Right kidney (tissue), 9 donors: ENCODE measurements at places on chromosomes 11 and 22.

- no peak for DNase-seq
These were observed 51.4 kb upstream of the EIF3D start for GRCh38 chr22:36580371-36580770.

DNA sequence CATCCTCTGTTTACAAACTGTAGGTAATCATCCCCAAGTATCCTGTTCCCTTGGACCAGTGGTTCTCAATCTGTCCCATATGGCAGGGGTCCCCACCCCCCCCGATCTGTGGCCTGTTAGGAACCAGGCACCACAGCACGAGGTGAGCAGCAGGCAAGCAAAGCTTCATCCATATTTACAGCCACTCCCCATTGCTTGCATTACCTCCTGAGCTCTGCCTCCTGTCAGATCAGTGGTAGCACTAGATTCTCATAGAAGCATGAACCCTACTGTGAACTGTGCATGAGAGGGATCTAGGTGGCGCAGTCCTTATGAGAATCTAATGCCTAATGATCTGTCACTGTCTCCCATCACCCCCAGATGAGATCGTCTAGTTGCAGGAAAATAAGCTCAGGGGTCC lies 33.4 kb upstream of the EIF3M start:
- no peak for DNase-seq

DNA sequence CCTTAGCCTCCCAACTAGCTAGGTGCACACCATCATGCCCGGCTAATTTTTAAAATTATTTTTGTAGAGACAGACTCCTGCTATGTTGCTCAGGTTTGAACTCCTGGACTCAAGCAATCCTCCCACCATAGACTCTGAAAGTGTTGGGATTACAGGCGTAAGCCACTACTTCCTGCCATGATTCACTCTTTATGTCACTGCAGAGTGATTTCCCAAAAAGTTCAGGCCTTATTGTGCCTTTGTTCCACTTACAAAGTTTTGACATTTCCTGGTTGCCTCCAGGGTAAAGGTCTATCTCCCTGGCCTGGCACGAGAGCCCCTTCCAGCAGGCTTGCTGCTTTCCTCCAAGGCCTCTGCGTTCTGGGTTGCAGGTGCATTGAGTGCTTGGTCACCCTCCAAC lies 44.6 kb upstream of the RIC3 start:
- no peak for DNase-seq

DNA sequence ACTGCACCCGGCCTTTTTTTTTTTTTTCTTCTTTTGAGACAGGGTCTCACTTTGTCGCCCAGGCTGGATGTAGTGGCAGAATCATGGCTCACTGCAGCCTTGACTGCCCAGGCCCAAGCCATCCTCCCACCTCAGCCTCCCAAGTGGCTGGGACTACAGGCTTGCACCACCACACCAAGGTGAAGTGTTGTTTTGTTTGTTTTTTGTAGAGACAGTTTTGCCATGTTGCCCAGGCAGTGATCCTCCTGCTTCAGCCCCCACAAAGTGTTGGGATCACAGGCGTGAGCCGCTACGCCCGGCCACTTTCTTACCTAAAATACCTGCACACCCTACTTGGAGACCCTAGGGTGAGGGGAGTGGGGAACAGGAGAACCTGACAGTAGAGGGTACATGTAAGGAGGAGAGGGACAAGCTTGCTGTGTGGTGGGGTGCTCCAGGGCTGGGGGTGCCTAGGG lies 4.5 kb upstream of the AIFM3 start:
- no peak for DNase-seq

- DNase-seq = no peak
These were observed 28.3 kb upstream of the APOA1 start for GRCh38 chr11:116865696-116866095.

DNA sequence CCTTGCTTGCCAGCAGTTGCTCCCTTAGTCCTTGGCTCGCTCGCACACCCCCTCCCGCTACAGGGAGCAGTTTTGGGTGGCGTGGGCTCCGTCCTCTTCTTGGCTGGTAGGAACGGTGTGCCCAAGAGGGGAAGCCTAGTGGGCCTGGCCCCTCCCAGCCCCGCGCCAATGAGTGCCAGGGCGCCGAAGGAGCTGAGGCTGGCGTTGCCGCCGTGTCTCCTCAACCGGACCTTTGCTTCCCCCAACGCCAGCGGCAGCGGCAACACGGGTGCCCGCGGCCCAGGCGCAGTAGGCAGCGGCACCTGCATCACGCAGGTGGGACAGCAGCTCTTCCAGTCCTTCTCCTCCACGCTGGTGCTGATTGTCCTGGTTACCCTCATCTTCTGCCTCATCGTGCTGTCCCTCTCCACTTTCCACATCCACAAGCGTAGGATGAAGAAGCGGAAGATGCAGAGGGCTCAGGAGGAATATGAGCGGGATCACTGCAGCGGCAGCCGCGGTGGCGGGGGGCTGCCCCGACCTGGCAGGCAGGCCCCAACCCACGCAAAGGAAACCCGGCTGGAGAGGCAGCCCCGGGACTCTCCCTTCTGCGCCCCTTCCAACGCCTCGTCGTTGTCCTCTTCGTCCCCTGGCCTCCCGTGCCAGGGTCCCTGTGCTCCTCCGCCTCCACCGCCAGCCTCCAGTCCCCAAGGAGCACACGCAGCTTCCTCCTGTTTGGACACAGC lies 1.6 kb downstream of the C11orf87 start:
- no peak for DNase-seq

DNA sequence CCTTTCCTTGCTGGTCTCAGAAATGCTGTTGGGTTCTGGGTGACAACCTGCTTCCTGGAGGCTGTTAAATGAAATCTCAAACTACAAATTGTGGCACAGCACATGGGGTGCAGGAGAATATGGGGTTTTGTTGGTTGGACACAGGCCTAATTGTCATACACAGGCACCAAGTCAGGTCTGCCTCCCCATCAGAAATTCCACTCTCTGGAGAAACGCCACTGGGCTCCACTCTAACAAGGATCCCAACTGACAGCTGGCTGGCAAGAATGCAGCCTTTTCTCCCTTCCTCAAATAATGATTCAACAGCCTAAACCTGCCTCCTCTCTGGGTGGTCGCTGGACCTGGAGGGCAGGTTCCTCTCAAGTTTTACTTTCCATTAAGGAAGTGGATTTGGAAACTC lies 177.8 kb upstream of the NARS2 start:
- no peak for DNase-seq

DNA sequence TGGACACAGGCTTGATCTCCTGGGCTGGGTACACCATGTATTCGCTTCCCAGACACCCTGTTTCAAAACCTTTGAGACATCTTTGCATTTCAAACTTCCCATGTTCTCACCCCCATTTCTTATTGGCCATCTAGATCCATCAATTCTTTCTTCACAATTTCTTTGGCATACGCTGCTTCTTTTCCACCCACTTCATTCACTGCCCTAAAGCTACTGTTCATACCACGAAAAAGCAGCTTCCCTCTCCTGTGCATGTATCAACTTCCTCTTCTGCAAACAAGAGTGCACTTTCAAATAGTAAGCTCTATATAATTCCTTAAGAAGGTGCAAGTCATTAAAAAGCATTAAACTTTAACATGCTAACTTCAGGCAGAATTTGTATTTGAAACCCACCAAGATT lies 21.4 kb downstream of the UVRAG start:
- DNase-seq = no peak

- no peak for DNase-seq
These were observed 190.2 kb downstream of the BUD13 start for GRCh38 chr11:116582571-116582970.

DNA sequence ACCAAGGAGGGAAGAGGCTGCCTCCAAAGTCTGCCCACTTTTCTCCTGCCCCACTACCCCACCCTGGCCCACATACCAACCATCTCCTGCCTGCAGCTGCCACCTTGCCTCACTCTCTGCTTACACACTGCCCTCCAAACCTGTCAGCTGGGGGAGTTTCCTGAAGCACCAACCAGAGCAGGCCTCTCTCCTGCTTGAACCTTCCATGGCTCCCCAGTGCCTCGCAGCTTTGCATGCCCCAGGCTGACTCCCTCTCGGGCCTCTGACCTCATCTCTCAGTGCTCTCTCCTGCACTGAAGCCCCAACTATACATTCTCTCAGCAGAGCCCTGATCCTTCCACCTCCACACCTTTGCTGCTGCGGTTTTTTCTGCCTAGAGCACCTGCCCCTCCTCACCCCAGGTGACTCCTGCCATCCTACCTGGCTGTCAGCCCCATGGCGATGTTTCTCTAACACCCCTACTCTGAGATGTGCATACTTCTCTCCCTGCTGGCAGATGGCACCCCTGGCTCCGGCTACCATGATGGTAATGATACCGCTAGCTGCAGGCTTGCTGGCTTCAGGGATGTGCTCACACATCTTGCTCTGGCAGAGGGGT lies 43.5 kb downstream of the MN1 start:
- no peak for DNase-seq

DNA sequence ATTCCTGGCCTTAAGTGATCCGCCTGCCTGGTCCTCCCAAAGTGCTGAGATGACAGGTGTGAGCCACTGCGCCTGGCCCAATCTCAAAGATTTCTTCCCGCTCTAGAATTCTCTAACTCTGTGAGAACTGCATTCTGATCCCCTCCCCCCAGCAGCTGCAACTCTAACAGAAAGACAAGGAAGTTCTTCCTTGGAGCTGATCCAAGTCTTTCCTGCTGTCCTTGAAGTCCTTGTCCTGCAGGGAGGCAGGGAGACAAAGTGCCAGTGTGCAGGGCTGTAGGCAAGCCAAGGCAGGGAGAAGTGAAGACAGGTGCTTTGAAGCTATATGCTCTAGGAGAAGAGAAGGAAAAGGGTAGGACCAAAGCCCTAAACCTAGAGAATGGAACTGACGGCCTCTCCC lies 9.5 kb upstream of the GGA1 start:
- DNase-seq = no peak

DNA sequence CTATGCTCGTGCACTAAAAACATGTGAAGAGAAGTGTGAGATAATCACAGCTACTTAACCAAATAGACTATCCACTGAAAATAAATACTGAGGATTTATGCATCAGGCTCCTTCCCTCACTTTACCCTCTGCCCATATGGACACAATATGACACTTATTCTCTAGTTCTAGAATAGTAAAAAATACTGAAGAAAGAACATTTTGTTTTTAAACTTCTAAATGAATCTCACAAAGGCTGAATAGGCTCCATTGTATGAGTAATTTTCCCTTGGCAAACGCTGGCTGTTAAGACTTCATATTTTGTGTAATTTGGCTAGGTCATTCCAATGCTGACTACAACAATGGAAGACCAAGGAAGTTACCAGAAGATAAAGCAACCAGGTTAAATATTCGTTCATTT lies 9.9 kb downstream of the HPS5 start:
- no peak for DNase-seq

DNA sequence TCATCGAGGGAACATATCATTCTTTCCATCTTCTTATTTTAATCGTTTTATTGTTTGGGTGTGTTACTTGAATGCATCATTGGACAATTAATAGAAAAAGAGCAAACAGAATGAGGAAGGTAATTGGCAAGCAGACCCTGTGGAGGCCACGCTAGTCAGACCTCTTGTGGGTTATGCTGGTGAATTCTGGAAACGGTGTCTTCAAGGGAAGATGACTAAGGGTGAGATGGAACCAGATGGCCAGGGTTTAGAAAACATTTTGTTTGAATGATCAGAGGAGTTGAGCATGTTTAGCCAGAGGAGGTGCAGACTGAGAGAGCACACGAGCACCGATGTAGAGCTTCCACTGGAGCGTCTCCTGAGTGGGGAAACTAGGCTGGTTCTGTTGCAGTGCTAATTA lies 8.5 kb downstream of the ST14 start:
- no peak for DNase-seq

GRCh38 chr11:7436657-7437056 lies 48.6 kb upstream of the OLFML1 start:
- DNase-seq = no peak

- DNase-seq = no peak
These were observed 87.6 kb upstream of the SEPTIN5 start for GRCh38 chr22:19626666-19627065.

DNA sequence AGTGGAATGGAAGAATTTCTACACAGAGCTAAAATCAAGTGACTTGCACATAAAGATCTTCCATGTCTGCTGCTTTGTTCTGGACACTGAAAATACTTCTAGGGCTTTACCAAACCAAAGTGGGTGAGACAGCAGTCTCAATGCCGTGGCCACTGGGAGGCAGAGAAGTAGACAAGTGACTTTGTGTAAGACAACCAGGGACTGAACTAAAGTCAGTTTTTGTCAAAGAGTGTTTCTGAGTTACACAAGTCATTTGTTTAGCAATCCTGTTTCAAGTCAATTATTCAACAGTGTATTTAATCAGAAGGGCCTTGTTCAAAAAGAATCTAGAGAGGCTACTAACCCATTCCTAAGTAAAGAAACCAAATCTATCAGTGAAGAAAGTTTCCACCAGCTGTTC lies 46.6 kb downstream of the TCP11L1 start:
- no peak for DNase-seq

DNA sequence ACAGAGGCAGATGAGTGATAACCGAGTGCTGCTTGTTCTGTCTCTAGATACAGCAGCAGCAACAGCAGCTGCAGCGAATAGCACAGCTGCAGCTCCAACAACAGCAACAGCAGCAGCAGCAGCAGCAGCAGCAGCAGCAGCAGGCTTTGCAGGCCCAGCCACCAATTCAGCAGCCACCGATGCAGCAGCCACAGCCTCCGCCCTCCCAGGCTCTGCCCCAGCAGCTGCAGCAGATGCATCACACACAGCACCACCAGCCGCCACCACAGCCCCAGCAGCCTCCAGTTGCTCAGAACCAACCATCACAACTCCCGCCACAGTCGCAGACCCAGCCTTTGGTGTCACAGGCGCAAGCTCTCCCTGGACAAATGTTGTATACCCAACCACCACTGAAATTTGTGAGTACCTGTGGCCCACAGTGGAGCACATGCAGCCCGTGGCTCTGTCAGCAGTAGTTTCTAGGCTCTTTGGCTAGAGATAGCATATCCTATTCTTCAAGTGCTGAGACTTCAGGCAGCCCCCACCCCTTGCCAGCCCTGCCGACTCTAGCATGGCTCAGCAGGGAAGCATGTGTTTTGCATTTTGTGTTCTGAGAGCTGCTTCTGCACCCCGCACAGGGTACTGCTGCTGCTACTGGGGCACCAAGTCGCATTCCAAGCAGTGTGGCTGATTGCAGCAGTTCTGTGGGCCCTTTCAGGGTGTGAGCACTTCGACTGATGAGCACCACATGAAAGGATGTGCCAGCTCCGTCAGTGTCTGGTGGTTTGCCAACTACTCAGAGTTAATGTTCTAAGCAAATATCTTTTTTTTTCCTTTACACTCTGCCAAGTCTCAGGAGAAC lies 59.2 kb downstream of the MED15 start:
- no peak for DNase-seq

DNA sequence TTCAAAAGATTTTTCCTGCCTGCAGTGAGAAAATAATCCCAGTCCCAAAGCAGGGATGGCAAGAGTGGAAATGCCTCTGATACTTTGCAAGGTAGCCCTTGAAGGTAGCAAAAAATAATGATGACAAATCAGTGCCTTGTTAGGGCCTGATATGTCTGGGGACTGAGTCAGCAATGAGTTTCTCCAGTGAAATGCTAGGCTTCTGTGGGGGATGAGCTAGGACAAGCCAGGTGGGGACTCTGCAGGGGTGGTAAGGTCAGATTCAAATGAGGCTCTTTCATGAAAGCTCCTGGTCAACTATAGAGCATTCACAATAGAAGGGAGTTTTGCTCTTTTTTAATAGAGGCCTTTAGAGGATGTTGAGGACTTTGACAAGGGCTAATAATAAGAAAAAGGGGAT lies 77.7 kb downstream of the ME3 start:
- DNase-seq = no peak
